Left lung (tissue), 14 donors: ENCODE measurements at places on chromosomes 12 and 14. TPM values are rescaled to one million over a fixed set of nuclear protein-coding genes. Genes with fewer than 3 reads are reported as not detected.

Gene MMP17
- 4.5 TPM for polyA plus RNA-seq

Gene TOMM20L
- polyA plus RNA-seq: 2.2 TPM

Gene BRMS1L
- 21.4 TPM for polyA plus RNA-seq

Gene BMP4
- 82.6 TPM for polyA plus RNA-seq

Gene WNT5B
- polyA plus RNA-seq: 6.5 TPM

DNA sequence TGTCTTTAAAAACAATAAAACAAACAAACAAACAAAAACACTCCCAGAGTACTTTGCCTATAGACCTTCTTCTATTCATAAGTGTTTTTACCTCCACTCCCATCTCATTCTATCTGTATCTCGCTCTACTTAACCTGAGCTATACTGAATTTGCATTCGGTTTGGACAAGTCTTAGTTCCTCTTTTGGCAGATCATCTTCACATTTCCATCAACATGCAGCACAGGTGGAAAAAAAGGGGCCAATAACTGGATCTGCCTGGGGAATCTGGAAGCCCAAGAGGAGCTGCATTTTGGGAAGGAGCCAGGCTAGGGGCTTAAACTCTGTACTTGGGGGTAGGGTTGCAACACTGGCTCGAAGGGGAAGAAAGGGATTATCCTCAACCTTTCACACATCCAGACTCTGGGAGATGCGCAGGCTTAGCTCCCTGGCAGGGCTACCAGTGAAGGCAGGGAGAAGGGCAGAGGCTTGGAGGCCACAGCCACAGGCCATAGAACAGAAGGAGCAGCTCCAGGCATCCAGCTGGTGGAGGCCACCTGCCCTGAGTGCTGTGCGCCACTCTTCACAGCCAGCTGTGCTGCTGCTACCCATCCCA, 4.1 kb downstream of the NINJ2 start:
- DNase-seq: no peak

DNA sequence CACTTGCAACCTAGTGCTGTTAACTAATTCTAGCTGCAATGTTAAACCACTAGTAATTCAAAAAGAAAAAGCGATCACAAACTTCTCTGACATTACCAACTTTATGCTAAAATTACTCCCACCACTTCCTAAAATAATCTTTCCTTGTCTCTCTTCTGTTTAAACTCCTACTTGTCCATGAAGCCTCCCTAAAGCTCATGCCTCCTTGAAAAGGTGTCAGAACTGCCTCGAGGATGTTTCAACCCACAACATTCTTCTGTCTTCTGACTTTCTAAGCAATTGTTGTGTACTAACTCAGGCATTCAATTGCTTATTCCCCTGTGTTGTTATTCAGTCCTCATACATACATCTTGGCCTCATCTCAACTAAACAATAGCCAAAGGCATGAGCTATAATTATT, 5.9 kb downstream of the GNPTAB start:
- no peak for DNase-seq

DNA sequence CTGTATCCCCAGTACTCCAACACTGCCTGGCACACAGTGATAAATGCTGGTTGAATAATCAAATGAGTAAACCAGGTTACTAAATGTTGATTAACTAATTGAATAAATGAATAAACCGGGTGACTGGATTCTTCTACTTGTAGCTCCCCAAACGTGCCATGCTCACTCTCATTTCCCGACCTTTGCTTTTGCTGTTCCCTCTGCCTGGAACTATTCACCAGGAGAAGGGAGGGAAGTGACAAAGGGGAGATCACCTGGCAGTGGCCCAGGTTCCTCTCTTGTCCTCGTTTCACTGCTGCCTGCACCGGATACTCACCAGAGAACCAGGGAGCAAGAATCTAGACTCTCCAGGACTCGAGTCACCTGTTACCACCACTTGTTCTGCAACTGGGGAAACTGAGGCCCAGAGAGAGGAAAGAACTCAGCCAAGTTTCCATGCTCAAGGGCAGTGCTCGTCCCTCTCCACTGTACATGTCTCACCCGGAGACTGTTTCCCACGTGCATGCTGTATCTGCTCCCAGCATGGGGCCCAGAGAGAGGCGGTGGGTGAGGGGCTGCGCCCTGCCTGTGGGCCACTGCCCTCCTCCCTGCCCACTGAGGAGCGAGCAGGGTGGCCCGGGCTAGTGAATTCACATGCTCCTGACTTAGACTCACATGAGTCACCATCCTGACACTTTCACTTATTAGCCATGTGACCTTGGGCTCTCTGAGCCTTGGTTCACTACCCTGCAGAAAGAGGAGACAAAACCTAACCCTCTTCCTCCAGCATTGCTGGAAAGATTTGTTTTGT, 17.7 kb upstream of the POP5 start:
- DNase-seq: peak; percentile 51

- no peak for DNase-seq
Observed at GRCh38 chr12:125387206-125387605, 322.0 kb downstream of the AACS start.

DNA sequence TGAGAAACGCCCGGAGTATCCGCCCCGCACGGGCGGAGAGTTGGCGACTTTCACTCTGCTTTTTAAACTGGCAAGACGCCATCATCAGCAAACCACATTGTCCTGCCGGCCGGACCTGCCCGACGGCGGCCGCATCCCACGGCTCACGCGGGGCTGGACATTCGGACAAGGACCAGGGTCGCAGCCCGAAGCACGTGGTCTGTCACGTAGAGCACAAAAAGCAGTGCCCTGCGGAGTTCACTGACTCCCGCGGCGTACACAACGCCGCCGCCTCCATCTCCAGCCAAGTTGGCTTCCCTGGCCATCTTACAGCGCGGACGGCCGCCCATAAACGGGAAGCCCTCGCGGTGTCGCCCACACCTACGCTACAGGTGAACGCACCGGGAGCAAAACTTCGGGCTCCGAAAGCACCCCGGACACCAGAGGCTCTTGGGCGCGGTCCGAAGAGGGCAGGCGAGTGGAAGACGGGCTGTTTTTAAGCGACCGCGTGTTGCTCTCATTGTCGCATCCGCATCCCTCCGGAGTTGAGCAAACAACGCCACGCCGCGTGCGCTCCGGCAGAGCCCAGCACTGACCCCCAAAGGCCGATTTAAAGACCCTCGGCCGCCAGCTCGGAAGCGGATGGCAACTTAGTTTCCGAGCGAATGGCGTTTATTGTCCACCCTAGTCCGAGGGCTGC, 966 bp downstream of the SINHCAF start:
- DNase-seq: peak; percentile 62

DNA sequence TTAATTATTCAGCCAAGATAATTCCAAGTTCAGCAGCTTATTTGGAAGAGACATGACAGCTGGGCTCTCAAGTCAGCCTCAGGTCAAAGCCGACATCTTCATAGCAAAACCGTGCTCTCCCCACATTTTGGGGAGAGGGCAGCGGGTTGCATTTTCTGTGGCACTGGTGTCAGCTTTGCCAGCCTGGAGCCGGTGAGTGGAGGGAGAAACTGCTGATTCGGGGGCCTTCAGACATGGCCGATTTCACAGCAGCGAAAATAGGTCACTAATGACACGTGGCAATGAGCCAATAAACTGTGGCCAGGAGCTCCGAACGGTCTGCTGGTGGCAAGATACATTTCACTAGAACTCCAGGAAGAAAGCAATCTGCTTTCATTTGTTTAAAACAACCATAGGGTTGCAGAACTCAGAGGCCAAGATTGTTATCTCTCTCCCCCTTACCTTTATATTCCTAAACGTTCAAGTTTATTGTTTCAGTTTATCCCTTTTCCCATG, 173.2 kb downstream of the CAND1 start:
- DNase-seq: no peak

DNA sequence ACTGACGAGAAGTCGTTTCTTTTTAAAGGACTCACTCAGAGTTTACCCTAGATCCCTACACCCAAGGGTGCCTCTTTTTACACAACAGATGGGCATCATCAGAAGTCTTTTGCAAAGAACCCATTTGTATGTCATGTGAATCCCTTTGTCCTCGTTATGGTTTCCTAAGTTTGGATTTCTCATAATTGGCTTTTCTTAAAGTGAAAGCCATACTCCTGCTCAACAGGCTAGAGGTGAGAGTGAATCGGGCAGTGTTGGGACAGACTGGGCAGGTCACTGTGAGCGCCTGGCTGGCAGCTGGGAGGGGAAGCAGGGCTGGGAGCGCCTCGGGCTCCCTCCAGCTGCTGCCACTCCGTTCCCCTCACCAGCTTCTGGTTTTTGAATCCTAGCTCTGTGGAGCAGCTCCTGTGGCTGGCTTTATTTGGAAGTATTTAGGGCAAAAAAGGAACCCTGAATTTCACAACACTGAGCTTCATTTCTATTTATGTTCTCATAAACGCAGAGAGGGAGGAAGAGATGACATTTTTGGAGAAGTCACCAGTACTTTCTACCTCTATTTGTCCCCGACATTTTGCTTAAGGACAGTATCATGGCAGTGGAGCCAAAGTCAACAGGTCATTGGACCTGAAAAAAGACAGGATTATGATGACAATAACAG, 63.8 kb upstream of the ACTN1 start:
- no peak for DNase-seq

DNA sequence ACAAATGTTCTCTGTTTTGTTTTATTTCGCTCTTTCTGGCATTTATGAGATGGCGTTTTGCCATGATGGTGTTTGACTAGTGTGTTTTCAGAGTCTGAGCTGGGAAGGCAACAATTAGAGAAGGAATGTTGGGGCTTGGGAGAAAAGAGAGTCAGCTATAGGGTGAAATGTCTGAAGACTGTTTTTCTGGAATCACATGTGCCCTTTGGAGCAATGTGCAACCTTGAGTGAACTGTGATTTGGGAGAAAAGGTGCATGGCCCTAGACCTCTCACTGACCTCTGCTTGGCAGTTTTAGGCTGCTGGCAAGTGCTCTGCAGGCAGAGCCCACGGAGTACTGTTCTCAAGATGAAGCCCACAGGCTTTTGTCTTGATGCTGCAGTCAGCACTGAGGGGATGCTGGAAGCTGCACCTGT, 379.9 kb upstream of the PDE3A start:
- peak; percentile 13 for DNase-seq

- no peak for DNase-seq
Observed at GRCh38 chr14:98741523-98741922, 530.5 kb downstream of the BCL11B start.

GRCh38 chr12:91328451-91328850, 145.8 kb upstream of the DCN start:
- no peak for DNase-seq

DNA sequence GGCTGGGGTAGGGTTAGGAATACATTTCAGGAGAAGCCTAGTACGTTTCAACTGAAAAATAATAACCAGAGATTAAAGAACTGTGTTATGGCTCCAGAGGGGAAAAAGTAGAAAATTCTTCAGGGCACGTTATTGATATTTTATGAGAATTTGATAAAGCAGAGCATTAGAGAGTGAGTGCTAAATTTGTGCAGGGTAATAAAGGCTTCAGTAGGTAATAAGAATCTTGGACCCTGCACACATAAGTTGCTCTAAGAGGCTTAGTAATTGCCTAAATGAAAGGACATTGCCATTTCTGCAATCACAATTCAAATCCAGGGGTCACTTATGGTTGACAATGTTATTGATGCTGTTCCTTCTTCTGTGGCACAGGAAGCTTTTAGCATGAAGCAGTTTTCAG, 439.4 kb upstream of the DCN start:
- no peak for DNase-seq

DNA sequence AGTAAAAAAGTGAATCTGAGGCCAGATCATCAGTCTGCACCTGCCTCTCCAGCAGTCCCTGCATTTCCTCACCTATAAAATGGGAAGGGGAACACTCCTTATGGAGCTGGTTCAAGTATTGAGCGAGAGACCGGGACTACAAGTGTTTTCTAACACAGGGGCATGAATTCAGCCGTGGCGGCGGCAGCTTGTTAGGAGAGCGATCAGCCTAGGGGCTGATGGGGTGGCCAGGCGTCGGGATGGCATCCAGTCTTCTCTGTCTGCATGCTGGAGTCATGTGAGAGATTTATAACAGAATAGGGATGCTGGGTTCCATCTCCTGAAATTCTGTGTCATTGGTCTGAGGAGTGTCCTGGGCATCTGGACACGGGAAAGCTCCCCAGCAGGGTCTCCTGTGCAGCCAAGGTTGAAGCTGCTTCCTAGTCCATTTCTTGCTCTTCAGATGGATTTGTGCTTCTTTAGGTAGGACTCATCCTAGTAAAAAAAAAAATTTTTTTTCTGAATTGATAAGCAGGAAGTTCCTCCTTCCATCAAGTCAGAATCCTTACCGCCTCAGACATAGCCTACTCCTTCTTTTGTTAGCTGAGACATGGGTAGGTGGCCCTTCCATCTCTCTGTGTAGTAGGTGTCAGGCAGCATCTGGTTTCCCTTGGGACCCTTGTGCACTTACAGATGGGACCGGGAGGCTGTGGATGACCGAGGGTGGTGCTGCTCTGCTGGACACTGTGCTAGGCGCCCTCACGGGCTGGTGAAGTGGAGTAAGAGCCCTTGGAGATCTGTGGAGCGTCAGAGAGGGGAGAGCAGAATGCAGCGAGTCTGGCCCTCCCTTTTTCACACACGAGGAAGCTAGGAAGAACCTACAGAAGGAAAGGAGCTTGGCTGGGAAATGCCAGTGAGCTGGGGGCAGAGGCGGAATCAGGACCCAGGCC, 146.7 kb downstream of the TSPAN9 start:
- no peak for DNase-seq

DNA sequence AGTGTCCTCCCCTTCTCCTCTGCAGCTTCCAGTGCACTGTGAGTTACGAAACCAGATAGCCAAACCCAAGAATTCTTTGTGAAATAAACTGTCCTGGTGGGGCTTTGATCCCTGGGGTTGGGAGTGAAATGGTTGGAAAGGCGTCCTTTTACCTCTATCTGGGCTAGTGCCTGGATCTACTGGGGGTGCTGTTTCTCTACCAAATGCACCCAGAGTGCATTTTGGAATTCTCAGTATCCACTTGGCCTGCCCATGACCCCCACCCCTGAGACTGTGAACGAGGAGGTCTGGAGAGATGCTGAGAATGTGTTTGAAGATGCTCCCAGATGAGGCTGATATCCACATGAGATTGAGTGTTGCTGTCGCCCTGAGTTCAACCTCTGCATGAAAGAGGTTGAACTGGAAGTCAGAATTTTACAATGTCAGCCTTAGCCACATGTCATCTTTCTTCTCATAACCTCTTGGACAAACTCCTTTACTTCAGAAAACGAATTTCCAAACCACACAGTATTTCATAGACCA, 87.1 kb upstream of the CLMN start:
- no peak for DNase-seq

GRCh38 chr12:31004666-31005065, 69.0 kb upstream of the DDX11 start:
- no peak for DNase-seq
